Nephron progenitor cell (in vitro differentiated cells): ENCODE measurements at places on chromosomes 12 and 14.

- DNase-seq = no peak
Observed at GRCh38 chr14:49659526-49660455, 24.7 kb upstream of the DNAAF2 start.

DNA sequence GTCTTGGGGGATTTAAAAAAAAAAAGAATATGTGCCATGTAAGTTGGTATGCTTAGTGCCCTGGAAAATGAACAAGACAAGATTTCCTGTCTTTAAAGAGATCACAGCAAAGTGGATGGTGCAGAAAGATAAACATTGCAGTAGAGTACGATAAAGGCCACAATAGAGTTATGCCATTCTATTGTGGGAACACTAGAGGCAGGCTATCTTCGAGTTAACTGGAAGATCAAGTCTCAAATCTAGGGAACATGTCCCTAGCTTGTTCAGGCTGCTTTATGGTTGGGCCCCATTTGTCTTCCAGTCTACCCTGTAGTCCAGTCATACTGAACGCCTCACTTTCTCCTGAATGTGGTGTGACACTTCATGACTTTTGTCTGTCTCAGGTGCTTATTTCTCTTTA lies 18.7 kb upstream of the CCT2 start:
- no peak for DNase-seq

GRCh38 chr14:48536318-48536717 lies 860.9 kb upstream of the MDGA2 start:
- DNase-seq = peak; percentile 11

DNA sequence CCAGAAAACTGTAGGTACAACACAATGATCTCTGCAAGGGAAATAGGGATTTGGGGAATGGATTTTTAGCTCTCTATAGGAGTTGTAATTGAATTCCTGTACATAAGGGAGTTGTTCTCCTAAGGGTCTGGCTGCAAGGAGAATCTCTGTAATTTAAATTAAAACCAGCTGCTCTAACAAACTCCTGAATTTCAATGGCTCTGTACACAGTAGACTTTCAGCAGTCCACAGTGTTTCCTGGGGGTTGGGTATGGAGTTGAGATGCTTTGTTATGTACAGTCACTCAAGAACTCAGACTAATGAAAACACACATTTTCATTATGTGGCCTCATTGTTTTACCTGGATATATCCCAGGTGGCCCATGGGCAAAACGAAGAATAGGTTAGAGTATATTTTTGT lies 93.2 kb downstream of the NAV3 start:
- no peak for DNase-seq

- no peak for DNase-seq
Observed at GRCh38 chr12:130097798-130098255, 64.4 kb upstream of the FZD10 start.

- DNase-seq = no peak
Observed at GRCh38 chr12:93943780-93944179, 204.6 kb upstream of the PLXNC1 start.

DNA sequence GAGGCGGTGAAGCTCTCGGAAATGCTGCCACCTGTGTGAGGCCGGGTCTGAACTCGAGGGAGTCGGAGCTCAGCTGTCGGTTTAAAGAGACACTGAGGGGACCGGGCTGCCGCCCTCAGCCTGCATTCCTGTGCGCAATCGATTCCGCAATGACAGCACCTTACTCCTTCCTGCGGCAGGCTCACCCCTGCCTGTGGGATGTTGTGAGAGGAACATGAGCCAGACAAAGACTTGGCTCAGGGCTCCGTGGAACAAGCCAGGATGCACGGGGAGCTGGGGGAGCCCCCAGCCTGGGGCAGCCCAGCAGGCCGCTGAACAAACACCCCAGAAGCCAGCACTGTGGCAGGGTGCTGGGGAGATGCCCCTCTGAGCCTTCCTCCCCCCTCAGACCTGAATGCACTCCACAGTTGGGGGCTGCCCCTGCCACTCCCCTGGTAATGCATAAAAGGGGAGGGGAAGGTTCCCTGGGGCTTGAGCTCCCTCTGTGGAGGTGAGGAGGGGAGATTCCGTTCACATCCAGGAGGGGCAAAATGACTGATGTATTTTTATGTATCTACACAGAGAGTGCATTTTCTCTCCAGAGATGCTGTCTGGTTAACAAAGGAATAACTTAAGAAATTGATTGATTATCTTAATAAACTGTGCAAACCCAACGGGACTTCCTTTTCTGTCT lies 20.6 kb downstream of the RFLNA start:
- DNase-seq = no peak

DNA sequence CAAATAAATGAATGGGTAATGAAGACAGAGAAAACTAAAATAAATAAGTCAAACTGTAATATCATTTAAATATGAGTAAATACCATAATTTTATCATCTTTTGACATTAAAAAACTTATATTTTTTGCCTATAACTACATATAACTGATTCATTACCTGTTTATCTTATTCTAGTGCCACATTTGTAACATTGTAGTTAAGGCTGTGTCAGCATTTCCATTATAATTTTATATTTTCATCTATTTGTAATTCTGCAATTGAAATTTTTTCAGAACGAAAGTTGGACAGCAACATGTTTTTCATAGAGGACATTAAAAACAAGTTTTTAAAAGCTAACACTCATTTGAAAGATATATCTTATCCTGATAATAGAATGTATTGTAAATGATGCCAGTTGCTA lies 1286.5 kb downstream of the LRFN5 start:
- DNase-seq = no peak

- DNase-seq = no peak
Observed at GRCh38 chr12:111605911-111606766, 7.0 kb upstream of the ATXN2 start.

DNA sequence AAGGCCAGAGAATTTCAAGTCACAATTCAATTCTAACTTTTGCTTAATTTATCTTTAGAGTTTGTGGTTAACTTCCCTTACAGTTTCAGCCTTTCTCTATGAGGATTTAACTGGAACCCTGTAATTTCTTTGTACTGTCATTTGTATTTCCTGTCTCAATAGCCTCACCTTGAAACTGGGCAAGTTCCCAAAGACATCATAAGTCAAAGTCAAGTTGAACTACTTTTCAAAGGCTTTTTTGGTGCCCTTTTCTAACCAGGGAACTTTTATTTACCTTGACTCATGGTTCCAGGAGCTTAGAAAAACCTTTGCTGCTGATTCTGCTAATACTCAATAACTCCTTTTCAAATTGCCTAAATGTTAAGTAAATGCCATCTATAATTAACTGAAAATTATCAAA lies 200.8 kb upstream of the KRR1 start:
- no peak for DNase-seq

- no peak for DNase-seq
Observed at GRCh38 chr12:113500782-113501311, 29.2 kb upstream of the LHX5 start.

- DNase-seq = no peak
Observed at GRCh38 chr14:105461903-105462302, 12.7 kb upstream of the CRIP2 start.

DNA sequence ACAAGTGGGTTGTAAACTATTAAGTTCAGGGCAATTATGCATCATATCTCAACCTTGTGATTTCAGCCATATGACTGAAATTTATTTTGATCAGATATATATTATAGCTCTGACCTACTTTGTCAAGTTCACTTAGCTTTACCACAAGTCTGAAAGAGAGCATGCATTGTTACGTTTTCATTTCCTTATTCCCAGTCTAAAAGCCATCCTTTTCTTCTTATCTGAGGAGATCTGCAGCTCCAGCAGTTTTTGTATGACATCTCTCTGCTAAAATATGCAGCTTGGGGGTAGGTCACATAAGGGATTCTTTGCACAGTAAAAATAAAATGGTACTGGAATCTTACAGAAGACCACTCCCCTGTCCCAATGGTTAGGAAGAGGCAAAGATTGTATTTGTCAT lies 1682.8 kb upstream of the FLRT2 start:
- DNase-seq = no peak

- no peak for DNase-seq
Observed at GRCh38 chr12:128164533-128164932, 102.4 kb upstream of the TMEM132C start.
